ENCODE measurements at places on chromosomes 12 and 14.

DNA sequence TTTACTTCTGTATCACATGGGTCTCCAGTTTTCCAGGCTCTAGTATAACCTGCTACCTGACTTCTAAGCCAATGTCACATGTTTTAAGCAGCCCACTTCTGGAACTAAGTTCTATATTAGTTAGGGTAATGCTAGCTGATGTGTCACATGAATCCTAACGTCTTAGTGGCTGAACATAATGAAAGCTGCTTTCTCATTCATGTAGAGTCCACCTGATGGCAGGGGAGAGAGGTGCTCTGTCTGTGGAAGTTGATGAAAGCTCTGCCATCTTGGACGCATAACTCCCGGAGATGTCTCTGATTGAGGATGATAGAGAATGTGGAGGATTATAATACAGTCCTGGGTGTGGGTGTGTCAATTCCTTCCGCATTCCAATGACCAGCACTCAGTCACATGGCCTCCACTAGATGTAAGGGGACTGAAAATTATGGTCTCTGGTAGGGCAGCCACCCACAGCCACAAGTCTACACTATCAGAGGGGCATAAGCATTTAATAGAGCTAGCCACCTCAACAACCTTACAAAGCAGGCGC lies 234.4 kb upstream of the CRY1 start:
- DNase-seq, result no peak
- no peaks in the 10 kb centered on the region for H3K4me1 ChIP-seq
- H3K36me3 ChIP-seq, result no peaks in the 10 kb centered on the region
- no peak overlapping the region for H3K4me3 ChIP-seq

DNA sequence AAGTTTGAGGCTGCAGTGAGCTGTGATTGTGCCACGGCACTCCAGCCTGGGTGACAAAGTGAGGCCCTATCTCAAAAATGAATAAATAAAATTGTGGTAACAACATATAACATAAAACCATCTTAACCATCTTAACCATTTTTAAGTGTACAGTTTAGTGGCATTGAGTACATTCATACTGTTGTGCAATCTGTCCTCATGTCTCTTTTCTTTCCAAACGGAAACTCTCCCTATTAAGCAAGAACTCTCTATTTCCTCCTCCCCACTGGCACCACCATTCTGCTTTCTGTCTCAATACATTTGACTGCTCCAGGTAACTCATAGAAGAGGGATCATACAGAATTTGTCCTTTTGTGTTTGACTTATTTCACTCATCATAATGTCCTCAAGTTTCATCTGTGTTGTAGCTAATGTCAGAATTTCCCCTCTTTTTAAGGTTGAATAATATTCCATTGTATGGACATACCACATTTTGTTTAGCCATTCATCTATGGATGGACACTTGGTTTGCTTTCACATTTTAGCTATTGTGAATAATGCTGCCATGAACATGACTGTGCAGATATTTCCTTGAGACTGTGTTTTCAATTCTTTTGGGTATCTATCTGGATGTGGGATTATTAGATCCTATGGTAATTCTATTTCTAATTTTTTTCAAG lies 4.4 kb upstream of the MARK3 start:
- H3K4me3 ChIP-seq, result no peak overlapping the region
- H3K27me3 ChIP-seq, result no peaks in the 10 kb centered on the region
- peaks cover 6% of the 10 kb centered on the region for H3K36me3 ChIP-seq
- DNase-seq, result peak; percentile 58
- H3K4me1 ChIP-seq, result peaks cover 14% of the 10 kb centered on the region
- no peak overlapping the region for H3K27ac ChIP-seq

DNA sequence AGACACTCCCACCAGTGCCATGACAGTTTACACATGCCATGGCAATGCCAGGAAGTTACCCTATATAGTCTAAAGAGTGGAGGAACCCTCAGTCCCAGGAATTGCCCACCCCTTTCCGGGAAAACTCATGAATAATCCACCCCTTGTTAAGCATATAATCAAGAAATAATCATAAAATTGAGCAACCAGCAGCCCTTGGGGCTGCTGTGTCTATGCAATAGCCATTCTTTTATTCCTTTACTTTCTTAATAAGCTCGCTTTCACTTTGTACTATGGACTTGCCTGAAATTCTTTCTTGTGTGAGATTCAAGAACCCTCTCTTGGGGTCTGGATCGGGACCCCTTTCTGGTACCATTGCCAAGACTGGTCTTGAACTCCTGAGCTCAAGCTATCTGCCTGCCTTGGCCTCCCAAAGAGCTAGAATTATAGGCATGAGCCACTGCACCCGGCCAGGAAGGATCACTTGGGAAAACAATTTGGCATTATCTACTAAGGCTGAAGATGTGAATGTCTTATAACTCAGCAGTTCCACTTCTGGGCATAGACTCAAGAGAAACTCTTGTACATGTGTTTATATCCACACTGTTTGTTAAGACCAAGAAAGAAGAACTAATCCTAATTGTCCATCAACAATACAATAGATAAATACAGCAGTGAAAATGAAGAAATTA lies 35.9 kb upstream of the CEP83 start:
- H3K4me3 ChIP-seq, result no peak overlapping the region
- peaks cover under 1% of the 10 kb centered on the region for H3K4me1 ChIP-seq
- no peak overlapping the region for H3K27ac ChIP-seq
- H3K36me3 ChIP-seq, result no peaks in the 10 kb centered on the region
- no peak for DNase-seq

DNA sequence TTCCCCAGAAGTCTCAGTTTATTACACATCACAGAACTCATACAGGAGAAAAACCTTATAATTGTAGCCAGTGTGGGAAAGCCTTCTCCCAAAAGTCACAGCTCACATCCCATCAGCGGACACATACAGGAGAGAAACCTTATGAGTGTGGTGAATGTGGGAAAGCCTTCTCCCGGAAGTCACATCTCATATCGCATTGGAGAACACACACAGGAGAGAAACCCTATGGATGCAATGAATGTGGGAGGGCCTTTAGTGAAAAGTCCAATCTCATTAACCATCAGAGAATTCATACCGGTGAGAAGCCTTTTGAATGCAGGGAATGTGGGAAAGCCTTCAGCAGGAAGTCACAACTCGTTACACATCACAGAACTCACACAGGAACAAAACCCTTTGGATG lies 20.1 kb downstream of the ZNF84 start:
- no peak overlapping the region for H3K27ac ChIP-seq
- DNase-seq, result no peak
- H3K4me3 ChIP-seq, result no peak overlapping the region

- peak; percentile 41 for DNase-seq
- H3K27me3 ChIP-seq, result no peaks in the 10 kb centered on the region
These were observed 74.6 kb downstream of the ZFP36L1 start for GRCh38 chr14:68718023-68718990.

- H3K27me3 ChIP-seq, result no peaks in the 10 kb centered on the region
- H3K36me3 ChIP-seq, result no peaks in the 10 kb centered on the region
- no peak for DNase-seq
- H3K4me3 ChIP-seq, result no peak overlapping the region
These were observed 425.0 kb downstream of the NPAS3 start for GRCh38 chr14:33363682-33364081.

GRCh38 chr14:87705439-87705896 lies 287.5 kb downstream of the GALC start:
- H3K27ac ChIP-seq, result no peak overlapping the region
- H3K4me3 ChIP-seq, result no peak overlapping the region
- H3K27me3 ChIP-seq, result no peaks in the 10 kb centered on the region
- H3K4me1 ChIP-seq, result peaks cover 8% of the 10 kb centered on the region
- H3K36me3 ChIP-seq, result no peaks in the 10 kb centered on the region

DNA sequence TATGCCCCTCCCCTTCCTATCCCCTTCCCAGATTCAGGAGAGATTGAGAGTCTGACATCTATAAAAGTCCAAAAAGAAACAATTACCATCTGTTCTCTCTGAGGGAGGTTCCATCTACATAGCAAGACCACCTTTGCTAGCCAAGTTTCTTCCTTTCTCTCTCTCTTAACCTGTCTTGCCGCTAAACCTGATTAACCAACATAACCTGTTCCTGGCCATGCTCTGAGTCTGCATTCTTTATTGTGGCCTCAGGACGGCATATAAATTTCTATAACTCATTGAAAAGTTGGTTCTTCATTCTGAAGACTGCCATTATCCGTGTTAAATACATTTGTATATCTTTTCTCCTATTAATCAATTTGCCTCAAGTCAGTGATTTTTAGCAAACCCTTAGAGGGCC lies 594.0 kb downstream of the KCNH5 start:
- no peaks in the 10 kb centered on the region for H3K36me3 ChIP-seq
- DNase-seq, result no peak
- H3K4me1 ChIP-seq, result no peaks in the 10 kb centered on the region
- H3K4me3 ChIP-seq, result no peak overlapping the region

- H3K4me3 ChIP-seq, result no peak overlapping the region
- no peak for DNase-seq
- H3K27me3 ChIP-seq, result no peaks in the 10 kb centered on the region
- peaks cover 13% of the 10 kb centered on the region for H3K36me3 ChIP-seq
- H3K4me1 ChIP-seq, result peaks cover 10% of the 10 kb centered on the region
These were observed 47.0 kb downstream of the ITPK1 start for GRCh38 chr14:93068711-93069110.

All from MCF 10A (cell line).